CD4-positive, alpha-beta T cell treated with Interferon gamma for 1 hour (primary cell): ENCODE measurements at places on chromosomes 16 and 17.
A peak's percentile ranks its signal among the peaks of the same experiment; 100 is the strongest.

GRCh38 chr16:79950932-79951719 lies 350.6 kb upstream of the MAF start:
- DNase-seq: no peak

DNA sequence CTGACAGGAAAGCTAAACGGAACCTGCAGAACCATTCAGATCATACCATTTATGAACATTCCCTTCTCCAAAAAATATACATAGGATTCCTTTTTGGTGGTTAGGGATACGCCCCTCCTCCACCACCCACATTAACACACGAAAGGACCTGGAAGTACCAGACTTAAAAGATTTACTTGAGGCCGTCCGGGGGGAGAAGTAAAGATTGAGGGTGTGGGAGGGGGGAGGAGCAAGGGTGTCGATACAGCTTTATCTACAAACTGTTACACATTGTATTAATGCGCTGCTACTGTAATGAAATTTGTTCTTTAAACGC lies 537 bp downstream of the PALB2 start:
- DNase-seq: no peak

DNA sequence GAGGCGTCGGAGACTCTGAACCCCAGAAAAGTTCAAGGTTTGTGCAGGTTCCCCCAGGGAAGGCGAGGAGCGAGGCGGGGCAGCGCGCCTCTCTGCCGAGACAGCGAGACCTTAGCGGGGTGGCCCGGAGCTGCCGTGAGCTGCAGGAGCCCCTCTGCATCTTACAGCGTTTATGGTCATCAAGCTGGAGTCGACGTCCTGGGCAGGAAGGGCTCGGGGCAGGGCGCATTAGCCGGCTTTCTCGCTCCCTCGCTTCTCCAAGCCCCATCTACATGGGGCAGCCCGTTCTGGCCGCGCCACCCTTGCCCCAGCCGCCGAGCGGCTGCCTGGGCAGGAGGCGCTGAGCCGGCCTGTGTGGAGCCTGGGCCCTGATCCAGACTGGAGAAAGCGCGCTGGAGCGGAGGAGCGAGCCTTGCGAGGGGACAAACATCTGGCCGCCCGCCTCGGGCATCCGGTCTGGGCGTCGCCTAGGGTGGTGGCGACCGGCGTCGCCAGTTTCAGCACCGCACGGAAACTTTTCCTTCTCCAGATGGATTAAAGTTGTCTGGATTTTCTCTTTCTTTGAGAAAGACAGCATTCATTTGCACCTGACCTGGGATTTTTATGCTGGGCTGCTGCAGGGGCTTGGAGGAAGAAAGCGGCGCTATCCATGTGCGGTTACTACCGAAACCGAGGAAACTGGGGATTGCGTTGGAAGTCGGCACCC lies 750 bp downstream of the TMEM132E start:
- no peak for DNase-seq

DNA sequence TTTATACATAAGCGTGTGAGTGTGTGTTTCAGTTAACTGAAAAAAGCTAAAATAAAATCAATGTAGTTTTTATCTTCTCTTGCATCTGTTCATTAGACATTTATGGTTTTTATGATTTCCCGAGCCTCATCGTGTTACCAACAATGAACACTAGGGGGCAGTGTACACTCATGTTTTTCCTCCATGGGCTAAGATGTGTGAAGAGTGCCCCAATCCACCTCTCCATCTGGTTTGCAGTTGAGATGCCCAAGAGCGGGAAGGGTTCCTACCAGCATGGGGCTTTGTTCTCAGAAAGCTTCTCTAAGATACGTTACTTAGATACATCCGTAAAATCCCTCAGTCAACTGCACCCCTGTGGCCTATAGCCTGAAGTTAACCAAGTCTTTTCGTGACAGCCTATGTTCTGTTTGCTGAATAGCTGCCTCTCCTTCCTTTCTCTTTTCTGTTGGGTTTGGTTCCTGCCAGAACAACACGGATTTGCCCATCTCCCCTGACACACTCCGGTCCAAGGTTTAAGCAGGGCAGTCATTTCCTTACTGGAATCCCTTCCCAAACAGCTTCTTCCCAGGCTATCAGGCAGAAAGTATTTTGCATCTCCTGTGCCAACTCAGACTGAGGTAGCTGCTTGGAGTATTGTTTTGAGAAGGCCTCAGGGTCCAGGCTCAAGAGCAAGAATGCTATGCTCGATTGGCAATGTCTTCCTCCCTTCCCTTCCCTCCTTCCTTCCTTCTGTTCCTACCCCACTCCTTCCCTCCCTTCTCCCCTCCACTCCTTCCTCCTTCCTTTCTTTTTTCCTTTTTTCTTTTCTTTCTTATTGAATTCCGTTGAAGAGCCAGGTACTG lies 12.9 kb upstream of the ELAC2 start:
- peak; percentile 2 for DNase-seq

DNA sequence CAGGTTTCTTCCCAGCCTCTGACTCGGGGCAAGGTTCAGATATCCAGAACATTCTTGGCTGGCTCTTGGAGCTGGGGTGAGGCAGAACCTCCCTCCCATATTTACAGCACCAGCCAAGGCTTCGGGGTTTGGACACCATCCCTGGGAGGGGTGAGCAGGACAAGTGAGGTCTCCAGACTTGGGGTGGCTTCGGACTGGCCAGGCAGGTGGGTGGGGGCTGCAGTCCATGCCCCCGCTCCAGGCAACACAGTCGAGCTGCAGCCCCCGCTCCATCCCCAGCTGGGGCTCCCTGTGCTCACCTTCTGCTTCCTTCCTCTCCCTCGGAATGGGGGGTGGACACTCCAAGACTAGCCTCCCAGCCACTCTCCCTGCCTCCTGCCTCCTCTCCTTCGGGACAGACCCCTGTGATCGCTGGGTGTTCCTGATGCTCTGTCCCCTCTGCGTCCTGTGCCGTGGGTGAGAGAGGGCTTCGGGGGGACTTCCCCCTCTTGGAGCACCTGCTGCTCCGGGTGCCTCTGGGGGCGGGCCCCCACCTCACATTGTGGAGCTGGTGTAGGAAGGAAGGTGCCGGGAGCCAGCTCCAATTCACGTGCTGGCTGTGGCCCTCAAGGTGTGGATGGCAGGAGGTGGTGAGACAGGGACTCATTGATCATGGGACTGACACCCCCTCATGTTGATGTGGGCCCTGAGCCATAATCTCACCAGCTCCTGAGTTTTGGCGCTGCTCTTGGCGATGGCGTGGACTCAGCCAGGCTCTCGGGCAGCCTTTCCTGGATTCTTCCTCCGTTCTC lies 189.2 kb downstream of the SEC14L1 start:
- DNase-seq: no peak

DNA sequence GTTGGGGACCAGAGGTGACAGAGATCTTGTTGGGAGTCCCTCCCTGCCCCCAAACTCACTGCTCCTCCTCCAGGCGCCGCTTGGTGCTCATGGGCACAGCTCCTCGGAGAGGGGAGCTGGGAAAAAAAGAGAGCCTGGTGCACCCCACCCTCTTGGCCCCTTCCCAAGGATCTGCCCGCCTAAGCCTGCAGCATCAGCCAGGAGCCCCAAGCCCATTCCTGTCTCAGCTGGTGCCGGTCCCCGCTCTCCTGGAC lies 400 bp downstream of the HCFC1R1 start:
- no peak for DNase-seq

DNA sequence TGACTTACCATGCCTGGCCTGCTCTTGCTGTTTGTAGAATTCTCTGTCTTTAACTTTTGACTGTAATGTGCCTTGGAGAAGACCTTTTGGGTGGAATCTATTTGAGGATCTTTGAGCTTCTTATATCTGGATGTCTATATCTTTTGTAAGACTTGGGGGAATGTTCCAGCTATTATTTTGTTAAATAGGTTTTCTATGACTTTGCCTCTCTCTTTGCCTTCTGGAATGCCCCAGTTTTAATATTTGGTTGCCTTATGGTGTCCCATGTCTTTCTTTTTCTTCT lies 10.3 kb upstream of the PHB1 start:
- DNase-seq: no peak

- DNase-seq: no peak
Observed at GRCh38 chr16:75236736-75237397, 14.6 kb downstream of the BCAR1 start.

DNA sequence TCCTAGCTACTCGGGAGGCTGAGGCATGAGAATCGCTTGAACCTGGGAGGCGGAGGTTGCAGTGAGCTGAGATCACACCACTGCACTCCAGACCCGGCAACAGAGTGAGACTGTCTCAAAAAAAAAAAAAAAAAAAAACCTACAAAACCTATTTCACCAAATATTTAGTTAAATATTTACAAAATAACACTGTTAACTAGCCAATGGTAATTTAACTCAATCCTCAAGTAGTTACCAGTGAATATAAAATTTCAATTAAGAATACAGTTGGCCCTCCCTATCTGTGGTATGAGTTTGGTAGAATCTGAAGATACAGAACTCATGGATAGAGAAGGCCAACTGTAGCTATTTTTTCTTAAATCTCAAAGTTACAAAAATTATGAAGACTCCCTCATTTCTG lies 247.4 kb downstream of the SOX9 start:
- no peak for DNase-seq

DNA sequence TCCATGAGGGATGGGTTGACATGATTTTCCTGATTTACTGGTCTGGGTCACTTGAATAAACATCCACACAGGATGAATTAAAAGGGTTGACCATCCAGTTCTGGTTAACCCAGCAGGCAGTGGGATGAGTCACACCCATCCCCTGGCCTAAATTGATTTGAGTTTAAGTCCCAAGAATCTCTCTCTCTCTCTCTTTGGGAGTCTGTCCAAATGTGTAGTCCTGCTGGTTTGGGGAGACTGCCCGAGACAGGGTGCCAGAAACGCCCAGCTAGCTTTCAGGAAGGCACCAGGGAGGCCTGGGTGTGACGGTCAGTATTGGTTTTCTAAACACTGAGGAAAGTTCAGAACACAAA lies 38.8 kb downstream of the SCPEP1 start:
- no peak for DNase-seq

GRCh38 chr16:81707411-81708265 lies 71.5 kb upstream of the PLCG2 start:
- no peak for DNase-seq

- no peak for DNase-seq
Observed at GRCh38 chr16:56636616-56637413, 1.7 kb upstream of the MT1A start.

DNA sequence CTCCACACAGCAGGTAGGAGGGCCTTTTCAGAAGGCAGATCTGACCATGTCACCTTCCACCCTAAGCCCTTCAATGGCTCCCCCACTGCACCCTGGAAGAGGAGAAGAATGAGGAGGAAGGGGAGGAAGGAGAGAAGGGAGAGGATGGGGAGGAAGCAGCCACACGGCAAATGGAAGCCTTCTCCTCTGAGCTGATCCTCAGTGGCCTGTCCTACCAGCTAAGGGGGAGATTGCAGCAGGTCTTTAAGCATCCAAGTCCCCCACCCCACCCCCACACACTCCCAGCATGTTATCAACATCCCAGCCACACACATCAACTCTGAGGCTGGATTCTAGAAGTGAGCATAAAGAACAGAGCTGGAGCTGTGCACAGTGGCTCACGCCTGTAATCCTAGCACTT lies 46.2 kb upstream of the RBFOX3 start:
- DNase-seq: no peak

- DNase-seq: no peak
Observed at GRCh38 chr17:63433746-63434591, 12.1 kb downstream of the CYB561 start.

- no peak for DNase-seq
Observed at GRCh38 chr16:8905795-8906591, 23.8 kb downstream of the LITAFD start.

DNA sequence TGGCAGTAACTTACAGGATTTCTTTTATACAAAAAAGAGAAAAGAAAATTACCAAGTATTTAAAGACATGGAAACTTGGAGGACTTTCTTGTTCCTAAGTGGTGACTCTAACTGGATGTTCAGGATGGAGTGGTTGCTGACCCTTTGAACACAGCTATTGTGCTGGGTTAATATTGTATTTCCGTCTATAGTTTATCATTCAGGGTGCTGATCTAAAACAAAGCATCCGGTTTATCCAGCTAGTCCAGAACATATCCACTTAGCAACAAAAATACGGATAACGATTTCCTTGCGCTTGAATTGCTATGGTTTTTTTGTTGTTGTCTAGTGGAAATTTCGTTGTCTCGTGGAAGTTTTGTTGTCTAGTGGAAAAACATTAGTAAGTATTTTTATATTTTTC lies 38.2 kb downstream of the SNTB2 start:
- DNase-seq: no peak

DNA sequence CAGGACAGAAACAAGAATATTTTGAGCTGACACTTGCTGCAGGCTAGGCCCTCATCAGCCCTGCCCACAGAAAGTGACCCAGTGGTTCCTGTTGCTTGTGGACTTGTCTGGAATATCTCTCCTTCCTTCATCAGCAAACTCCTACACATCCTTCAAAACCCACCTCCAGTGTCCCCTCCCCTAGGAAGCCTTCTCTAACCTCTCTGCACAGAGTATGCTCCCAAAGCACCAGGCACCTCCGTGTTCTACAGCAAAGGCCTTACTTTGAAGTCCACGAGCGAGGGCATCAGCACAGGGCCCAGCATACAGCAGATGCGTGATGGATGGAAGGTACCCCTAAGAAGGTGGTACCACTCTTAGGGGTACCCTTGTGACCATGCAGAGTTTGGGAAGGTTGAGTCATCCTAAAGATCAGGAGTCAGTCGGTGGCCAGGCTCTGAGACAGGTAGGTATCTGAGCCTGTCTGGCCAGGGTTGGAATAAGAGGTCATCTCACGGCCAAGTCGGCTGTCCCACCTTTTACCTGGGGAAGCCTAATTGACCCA lies 2.0 kb downstream of the CCDC102A start:
- DNase-seq: no peak

GRCh38 chr16:22070361-22071330 lies 21.7 kb upstream of the VWA3A start:
- DNase-seq: no peak

GRCh38 chr17:75082683-75083082 lies 5.1 kb upstream of the SLC16A5 start:
- DNase-seq: no peak

DNA sequence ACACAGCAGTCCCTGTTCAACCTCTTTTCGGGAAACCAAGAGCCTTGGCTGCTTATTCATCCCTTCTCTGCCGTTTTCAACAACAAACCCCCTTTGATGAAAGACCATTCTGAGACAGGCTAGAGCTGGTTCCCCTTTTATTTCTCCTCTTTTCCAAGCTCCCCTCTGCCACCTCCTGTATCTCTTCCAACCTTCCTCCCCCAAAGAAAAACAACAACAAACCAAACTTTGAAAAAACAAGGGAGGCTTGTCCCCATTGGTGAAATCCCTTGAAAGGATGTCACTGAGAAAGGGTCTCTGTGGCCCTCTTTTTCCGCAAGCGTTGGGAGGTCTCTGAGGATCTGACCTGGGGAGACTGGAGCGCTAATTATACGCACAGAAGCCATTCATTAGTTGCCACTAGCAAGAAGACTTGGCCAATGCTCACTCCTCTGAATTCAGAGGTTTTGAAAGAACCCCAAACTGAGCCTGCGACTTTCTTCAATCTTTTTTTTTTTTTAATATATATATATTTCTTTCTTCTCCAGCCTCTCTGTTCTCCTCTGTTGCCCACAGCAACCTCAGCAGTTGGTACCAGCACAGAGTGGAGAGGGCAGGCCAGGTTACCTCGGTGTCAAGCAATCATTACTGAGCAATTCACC lies 101.4 kb downstream of the PITPNC1 start:
- peak; percentile 23 for DNase-seq
